ENCODE measurements at places on chromosomes 5 and 9.
A peak's percentile ranks its signal among the peaks of the same experiment; 100 is the strongest.

DNA sequence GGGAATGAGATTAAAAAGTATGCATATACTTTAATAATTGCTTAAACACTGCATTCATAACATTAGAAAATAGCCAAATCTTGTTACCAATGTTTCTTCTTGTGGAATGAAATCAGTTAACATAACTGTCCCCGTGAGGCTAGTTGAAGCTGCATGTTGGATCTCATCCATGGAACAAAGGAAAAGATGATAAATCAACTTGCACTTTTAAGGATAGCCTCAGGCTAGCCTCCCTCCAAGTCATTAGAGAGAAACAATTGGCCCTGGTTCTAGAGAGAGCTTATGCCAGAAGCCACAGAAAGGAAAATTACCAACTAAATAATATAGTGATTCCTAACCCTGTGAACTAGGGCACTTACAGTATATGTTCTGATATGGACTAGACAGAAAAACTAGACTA lies 66.9 kb downstream of the GRIN3A start:
- DNase-seq = peak; percentile 24

DNA sequence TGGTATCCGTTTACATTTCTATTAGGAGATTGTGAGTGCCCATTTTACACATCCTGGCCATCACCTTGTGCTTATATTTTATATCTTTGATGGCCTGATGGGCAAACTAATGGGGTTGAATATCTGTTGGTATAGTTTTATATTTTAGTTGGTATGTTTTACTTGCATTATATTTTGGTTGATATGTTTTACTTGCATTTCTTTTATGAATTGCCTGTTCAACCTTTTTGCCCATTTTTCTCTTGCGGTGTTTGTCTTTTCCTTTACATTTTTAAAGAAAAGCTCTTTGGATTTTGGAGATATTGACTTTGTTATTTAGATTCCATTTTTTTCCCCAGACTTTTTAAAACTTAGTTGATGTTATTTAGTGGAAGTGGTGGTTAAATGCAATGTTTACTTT lies 14.6 kb downstream of the ZNF618 start:
- DNase-seq = no peak

DNA sequence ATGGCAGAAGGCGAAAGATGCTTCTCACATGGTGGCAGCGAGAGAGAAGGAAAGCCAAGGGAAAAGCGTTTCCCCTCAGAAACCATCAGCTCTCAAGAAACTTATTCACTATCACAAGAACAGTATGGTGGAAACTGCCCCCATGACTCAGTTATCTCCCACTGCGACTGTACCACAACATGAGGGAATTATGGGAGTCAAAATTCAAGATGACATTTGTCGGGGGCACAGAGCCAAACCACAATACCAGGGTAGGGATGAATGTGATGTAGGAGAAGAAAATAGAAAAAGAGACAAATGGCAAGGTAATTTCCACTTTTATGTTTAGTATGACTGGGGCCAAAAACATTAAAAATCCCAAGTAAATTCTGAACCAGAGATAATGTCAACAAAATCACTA lies 216.8 kb downstream of the TRIM36 start:
- DNase-seq = no peak

DNA sequence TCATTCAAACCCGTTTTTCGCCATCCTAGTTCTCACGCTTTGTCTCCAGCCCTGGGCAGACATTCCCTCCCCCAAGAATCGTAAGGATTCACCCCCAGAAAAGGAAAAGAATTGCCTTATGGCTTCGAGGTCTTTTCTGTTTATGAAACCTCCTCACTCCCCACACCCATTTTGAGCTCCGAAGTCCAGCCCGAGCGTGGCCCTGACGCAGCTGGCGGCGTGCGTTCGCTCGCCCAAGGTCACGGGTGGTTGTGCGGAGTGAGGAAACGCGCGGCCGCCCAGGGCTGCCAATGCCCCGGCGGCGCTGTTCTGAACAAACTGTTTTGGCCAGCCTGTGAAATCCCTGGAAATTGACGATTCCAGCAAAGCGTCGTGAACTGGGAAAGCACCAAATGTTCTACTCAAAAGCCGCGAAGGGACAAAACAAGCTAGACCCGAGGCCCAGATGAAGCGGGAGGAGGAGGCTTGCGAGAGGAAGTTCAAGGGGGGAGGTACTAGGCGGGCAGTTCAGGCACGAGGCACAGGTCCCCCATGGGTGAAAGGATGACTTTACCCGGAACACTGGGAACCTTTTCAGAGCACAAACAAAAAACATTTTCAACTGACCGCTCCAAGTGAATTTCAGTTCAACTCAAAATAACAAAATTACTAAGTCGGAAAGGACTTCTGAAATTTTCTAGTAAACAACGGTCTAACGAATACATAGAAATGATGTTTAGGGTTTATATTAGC lies 683 bp upstream of the ZFAND5 start:
- DNase-seq = peak; percentile 87

DNA sequence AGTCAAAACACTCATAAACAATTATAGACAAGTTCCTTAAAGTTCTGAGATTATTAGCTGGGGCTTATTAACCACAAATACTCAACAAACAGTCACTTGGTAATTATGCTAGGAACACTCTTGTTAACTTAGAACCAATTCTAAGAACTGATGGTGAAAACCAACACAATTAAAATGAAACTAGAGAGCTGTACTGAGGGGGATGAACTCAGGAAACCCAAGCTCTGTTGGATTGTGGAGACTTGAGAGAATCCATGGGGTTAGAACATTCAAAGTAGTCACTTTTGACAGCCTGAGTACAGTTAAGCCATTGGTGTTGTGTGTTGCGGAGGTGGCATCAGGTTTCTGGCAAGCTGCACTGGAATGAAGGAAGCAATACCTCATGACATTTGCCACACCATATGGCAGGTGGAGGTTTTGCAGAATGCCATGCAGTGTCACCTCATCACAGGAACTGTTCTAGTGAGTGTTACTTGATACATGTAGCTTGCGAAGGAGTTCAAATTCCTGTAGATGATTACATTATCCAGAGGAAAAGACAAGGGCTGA lies 480.9 kb upstream of the CD180 start:
- peak; percentile 23 for DNase-seq

- DNase-seq = peak; percentile 46
Measured at GRCh38 chr5:90056911-90057705, 352.4 kb downstream of the CETN3 start.

DNA sequence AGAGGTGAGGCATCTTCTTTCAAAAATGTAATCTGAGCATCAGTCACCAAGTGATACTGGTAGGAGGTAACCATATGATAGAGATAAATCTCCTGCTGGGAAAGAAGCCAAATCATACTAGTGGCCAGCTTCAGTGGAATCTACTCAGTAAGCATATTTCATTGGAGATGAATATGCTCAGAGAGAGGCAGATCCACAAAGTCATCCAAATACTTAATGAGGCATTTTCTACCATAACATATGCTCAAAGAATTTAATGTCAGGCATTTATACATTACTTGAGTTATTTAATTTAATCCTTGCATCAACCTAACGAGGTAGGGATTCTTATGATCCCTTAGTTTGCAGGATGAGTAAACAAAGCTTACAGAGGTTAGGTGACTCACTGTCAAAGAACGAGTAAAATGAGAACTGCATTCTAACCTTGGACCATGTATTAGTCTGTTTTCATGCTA lies 50.9 kb upstream of the DMRTA1 start:
- DNase-seq = no peak

GRCh38 chr5:140327589-140327988 lies 18.8 kb downstream of the HBEGF start:
- no peak for DNase-seq

DNA sequence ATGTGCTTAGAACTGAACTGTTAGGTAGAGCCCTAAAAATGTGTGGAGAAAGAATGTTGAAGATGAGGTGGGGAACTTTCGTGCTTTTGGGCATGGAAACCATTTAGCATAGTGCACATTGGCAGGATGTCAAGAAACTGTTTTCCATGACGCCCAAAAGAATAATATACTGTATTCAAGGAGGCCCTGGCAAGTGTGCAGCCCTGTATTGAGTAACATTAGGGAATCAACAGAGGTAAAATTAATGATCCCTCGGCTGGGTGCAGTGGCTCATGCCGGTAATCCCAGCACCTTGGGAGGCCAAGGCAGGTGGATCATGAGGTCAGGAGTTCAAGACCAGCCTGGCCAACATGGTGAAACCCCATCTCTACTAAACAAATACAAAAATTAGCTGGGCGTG lies 20.9 kb upstream of the PLIN2 start:
- no peak for DNase-seq

- no peak for DNase-seq
Measured at GRCh38 chr5:80853413-80853812, 106.8 kb upstream of the RASGRF2 start.

DNA sequence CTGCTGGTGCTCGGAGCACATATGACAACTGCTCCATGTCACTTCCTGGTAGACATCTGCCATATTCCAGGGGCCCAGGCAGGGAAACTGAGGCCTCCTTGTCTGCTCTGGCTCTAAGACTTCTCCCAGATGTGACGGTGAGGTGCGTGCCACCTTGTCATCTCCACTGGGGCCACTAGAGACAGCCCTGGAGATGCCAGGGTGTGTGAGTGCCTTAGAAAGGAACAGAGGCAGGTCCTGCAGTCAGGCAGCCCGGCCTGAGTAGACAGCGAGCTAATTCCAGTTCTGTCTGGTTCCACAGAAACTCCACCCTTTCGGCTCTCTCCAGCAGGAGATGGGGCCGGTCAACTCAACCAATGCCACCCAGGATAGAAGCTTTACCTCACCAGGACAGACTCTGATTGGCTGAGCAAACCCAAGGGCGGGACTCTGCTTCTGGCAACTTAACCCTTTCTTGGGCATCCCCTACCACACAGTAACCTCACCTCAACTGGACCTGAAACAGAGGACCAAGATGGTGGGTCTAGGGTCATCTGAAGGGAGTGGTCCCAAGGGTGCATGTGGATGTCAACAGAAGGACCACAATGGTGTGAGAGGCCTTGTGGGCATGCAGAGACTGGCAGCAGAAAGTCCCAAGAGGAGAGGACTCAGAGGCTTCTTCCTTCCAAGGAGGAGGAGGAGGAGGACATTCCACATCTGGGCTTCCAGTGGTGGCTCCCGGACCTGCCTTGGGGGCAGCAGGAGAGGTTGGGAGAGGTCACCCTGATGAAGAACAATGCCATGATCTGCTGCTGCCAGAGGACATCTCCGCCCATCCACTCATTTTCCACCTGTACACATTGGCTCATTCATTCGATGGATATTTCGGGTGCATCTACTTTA lies 77.7 kb downstream of the RGS3 start:
- DNase-seq = peak; percentile 79

GRCh38 chr5:177146891-177147638 lies 13.5 kb downstream of the NSD1 start:
- DNase-seq = no peak

DNA sequence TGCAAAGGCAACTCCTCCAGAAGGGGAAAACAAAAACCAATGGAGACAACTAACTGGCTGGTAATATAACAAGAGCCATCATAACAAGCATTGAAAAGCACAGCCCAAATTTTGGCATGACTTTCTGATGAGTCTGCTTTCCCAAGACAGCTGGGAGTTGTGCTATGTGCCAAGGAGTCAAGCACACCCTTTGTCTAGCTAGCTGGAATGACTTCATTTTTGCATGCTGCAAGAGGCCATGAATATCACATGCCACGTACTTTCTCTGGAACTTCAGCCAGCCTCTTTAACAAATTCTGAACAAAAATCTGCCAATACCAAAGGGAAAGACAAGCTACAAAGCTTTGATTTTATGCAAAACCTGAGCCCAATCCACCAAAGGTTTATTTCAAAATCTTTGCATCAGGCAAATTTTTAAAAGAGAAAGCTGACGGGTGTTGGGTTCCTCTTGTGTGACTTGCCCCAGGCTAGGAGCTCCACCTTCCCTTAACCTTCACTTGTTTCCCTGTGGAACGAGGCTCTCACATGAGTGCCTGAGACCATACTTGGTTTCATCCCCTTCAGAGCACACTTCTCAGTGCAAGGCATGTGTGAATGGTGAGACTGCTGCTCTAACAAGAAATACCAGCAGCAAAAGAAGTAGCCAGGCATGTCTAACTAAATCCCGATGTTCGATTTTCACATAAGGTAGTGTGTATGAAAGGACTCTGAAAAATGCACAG lies 47.3 kb downstream of the S1PR3 start:
- DNase-seq = peak; percentile 71

DNA sequence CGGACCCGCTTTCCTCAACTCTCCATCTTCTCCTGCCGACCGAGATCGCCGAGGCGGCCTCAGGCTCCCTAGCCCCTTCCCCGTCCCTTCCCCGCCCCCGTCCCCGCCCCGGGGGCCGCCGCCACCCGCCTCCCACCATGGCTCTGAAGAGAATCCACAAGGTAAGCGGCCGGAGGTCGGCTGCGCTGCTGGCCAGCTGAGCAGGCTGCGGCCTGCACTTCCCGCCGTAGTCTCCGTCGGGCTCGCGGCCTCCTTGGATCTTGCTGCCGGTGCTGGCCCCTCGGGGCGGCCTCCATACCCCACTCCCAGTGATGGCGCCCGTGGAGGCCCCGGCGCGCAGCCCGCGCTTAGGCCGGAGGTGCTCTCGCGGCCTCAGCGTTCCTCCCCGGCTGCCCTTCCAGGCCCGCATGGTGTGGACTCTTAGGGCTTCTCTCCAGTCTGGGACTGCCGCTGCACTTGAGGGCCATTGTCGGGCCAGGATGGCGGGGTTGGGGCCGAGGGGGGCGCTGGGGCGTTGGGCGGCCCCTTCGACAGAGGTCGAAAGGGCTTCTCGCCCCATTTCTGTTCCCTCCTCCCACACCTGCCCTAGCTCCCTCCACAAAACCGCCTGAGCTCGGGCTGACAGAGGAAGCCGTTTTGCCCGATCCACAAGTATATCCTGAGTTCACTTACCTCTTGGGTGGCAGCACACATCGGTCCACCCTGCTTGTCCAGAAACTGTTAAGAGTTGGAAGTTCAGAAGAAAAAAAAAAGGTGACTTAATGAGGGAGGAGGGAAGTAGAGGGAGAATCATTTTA lies 714 bp downstream of the UBE2D2 start:
- peak; percentile 77 for DNase-seq
